Activated T-helper 1 cell treated with anti-CD3 and anti-CD28 coated beads, Interleukin-12 subunit alpha, Interleukin-12 subunit beta, Interleukin-2, Interleukin-4 antibody, amounts not matched to agents 30 ng/mL and 10 ng/mL and 1 ng/mL, durations not matched to agents 14 hours and 24 hours and 36 hours (primary cell): ENCODE measurements at places on chromosomes 16 and 17.
A peak's percentile ranks its signal among the peaks of the same experiment; 100 is the strongest.

- H3K36me3 ChIP-seq: peaks cover 7% of the 10 kb centered on the region
- peak overlapping the region; percentile 45 for H3K4me3 ChIP-seq
- peak; percentile 13 for DNase-seq
- peaks cover 8% of the 10 kb centered on the region for H3K27me3 ChIP-seq
- no peak overlapping the region for H3K27ac ChIP-seq
- H3K4me1 ChIP-seq: peaks cover under 1% of the 10 kb centered on the region
These were observed 8.7 kb downstream of the GRN start for GRCh38 chr17:44353672-44354331.

- DNase-seq: no peak
- peaks cover 16% of the 10 kb centered on the region for H3K4me1 ChIP-seq
- H3K36me3 ChIP-seq: no peaks in the 10 kb centered on the region
- H3K4me3 ChIP-seq: no peak overlapping the region
- H3K27me3 ChIP-seq: peaks cover 16% of the 10 kb centered on the region
These were observed 78.8 kb upstream of the CRHR1 start for GRCh38 chr17:45705123-45706009.

- peak within 1 kb of the TSS; percentile 95 for H3K27ac ChIP-seq
- DNase-seq: peak; percentile 82
- H3K4me3 ChIP-seq: peak within 1 kb of the TSS; percentile 95
- peaks cover 11% of the 10 kb centered on the region for H3K36me3 ChIP-seq
- peaks cover 21% of the 10 kb centered on the region for H3K4me1 ChIP-seq
These were observed at the start of gene GINS3 for GRCh38 chr16:58392215-58393137. TSS of gene GINS3 (plus strand) at chr16:58392471. CDS start at chr16:58392602, 131 bp downstream.

- peaks cover 22% of the 10 kb centered on the region for H3K27me3 ChIP-seq
- peaks cover 21% of the 10 kb centered on the region for H3K4me1 ChIP-seq
- H3K27ac ChIP-seq: no peak overlapping the region
- H3K36me3 ChIP-seq: no peaks in the 10 kb centered on the region
These were observed 15.0 kb upstream of the MT4 start for GRCh38 chr16:56549744-56550385.

DNA sequence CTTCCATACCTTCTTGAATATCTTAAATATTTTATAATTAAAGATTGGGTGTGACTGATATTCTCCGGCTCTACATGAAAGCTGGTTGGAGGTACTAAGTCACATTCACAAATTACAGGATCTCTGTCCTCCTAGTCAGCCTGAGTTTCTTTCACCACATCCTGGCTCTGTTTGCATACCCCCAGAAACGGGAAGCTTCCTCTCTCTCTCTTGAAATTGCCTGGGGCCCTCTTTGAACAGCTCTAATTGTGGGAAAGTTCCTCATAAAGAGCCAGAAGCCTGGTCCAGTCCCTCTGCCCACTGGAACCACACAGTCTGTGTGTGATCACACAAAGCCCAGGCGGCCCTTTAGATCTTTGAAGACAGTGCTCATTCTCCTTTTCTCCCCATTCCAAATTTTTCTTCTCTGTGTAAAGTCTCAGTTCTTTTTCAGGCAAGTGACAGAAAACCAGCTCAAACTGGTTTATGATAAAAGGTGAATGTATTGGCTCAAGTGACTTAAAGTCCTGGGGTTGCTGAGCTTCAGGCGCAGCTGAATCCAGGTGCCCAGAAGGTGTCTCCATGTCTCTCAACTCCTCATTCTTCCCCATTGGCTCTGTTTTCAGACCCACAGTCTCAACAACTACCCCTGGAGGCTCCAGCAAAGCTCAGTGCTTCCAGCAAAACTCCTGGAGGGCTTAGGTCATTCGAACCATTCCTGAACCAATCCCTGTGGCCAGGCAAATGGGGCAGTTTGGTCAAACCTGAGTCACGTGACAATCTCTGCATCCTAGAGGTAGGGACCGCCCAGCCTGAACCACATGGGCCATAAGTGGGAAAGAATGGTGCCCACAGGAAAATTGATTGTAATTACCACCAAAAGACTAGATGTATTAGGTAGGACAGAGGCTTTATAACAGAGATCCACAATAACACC lies 8.5 kb upstream of the RAI1 start:
- peaks cover 22% of the 10 kb centered on the region for H3K27me3 ChIP-seq
- peaks cover 24% of the 10 kb centered on the region for H3K4me1 ChIP-seq
- no peak for DNase-seq
- H3K36me3 ChIP-seq: no peaks in the 10 kb centered on the region
- H3K4me3 ChIP-seq: no peak overlapping the region

- no peak overlapping the region for H3K4me3 ChIP-seq
- no peaks in the 10 kb centered on the region for H3K36me3 ChIP-seq
- peaks cover 1% of the 10 kb centered on the region for H3K27me3 ChIP-seq
- H3K4me1 ChIP-seq: peaks cover 19% of the 10 kb centered on the region
- DNase-seq: no peak
These were observed 334.3 kb upstream of the TBX2 start for GRCh38 chr17:61065263-61065773.
